ENCODE measurements at places on chromosomes 3 and 15.

- DNase-seq: no peak
Observed at GRCh38 chr3:177362626-177363025, 165.3 kb upstream of the TBL1XR1 start.

GRCh38 chr3:130393594-130393993, 48.1 kb downstream of the COL6A5 start:
- no peak for DNase-seq

GRCh38 chr3:75337226-75337900, 326.8 kb upstream of the FRG2C start:
- no peak for DNase-seq

GRCh38 chr3:190617185-190617584, 103.3 kb downstream of the IL1RAP start:
- no peak for DNase-seq

All from activated T-helper 9 cell treated with anti-CD3 and anti-CD28 coated beads, Interleukin-2, amount 50 U/mL, for 16 hours (primary cell).